Stimulated activated CD4-positive, alpha-beta T cell treated with anti-CD3 and anti-CD28 coated beads, Interleukin-1b, Interleukin-23, amount 100 ng/mL, for 24 hours (primary cell): ENCODE measurements at places on chromosomes 12 and 14.
A peak's percentile ranks its signal among the peaks of the same experiment; 100 is the strongest.

- DNase-seq = no peak
Measured at GRCh38 chr14:92551044-92551841, 37.7 kb downstream of the RIN3 start.

DNA sequence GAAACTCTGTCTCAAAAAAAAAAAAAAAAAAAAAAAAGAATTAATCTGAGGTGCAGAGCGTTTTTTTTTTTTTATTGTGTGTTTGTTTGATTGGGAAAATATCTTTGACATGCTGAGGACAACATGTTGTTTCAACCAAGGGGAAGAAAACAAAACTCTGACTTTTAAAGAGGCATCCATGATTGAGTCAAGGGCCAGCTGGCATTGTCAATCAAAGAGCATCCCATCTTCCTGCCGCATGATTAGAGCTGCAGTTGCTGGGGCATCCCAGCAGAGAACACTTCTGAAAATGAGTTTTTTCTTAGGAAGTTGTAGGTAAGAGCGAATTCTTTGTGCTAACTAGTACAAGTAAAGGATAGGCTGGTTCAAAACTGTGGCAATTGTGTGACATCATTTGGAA, 200.9 kb upstream of the DAAM1 start:
- no peak for DNase-seq

DNA sequence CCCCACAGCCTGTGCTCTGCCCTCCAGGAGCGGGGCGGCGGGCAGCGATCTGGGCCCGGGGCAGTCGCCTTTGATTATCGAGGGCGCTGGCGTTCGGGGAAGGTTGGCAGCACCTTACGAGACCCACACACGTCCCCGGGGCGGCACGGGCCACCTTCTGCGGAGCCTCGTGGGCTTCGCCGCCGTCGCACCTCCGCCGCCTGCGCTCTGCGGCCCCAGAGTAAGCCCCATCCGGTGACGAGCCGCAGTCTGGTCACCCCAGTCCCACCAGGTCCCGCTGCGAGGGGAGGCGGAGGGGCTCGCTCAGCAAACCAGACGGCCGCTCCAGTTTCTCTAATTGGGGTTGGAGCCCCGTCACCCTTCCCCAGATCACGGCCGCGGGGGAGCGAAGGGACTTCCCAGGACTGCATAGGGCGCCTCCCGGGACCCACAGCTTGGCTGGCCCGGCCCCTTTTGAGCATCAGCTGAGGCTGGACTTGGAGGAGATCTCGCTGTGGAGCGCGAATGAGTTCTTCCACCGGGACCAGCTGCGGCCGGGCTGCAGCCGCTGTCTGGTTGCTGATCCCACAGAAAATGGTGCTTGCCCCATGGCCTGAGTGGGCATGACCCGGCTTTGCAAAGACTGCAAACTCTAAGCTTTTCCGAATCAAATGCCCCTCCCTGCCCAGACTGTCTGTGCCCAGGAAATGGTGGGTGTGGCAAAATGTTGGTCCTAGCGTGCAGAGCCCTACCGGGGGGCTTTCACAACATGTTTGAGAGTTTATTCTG, 560 bp downstream of the LGALS3 start:
- DNase-seq = peak; percentile 20

DNA sequence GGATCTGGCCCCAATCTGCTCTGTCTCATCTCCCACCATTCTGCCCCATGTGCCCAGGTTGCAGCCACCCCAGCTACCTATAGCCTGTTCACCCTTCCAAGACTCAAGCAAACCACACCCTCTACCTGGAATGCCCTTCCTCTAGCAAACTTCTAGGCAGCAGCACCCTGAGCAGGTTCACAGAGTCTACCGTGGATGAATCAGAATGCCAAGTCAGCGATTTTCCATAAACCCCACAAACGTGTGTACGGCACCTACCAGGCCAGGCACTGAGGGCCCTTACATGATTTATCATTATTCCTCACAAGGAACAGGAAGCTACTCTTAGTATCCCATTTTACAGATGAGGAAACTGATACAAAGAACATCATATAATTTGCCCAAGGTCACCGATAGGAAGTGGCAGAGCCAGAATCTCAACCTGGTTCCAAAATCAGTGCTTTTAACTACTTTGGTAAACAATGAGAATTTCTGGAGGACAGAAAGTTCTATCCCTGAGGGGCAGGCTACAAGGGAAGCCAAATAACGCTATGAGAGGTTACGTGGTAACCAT, 28.0 kb upstream of the DHRS4 start:
- DNase-seq = no peak

DNA sequence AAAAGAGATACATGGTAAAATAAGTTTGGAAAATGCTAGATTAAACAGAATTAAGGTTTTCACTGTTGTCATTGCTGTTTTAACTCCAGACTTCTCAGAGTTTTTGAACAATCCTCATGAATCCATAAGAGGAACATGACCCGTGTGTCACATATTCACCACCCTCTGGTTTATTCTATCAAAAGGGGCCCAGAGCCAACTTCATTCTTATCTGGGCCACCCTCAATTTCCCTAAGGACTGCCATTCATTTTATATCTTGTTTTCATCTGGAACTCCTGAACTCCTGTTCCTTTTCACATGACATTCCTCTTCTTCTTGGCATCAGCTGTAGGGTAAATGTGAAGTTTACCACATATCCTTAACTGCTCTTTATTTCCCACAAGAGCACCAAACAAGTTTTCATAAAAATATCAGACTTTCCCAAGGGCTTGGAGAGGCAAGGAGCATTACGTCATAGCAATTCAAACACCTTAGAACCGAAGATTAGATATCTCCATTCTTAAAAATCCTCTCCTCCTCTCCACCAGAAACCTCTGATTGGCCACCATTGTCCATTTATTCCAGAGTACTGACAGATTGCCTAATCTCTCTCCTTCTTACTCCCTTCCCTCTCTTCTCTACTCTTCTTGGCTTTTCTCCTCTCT, 225.2 kb downstream of the SEC23A start:
- DNase-seq = no peak

DNA sequence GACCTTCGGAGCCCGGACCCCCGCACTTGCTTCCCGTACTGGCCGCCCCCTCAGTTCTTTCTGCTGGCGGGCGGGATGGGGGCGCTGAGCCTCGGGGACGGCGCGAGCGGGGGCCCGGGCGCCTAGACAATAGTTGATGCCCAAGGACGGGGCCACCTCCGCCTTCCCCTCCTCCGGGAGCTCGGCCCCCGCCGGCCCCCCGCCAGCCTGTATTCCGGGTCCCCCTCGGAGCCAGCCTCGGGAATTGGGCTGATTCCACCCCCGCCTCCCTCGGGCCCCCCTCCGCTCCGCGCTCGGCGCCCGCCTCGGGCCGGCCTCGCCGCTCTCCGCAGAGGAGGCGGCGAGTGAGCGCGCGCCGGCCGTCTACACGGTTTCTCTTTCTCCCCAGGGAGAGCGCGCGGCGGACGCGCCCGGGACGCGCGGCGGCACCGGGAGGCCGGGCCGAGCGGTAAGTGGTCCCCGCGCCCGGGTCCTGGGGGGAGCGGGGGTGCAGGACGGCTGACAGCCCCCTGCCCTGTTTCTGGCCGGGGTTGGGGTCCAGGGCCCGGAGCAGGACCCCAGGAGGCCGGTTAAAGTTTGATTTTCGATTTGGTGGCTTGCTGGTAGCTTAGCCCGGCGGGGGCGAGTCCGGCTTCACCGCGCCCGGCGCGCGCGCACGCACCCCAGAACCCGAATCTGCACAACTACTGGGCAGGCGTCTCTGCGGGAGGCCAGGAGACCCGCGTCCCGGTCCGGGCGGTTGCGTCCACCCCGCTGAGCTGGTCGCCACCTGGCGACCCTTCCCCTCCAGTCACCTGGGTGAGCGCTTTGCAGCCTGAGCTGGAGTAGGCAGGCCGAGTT, 413.7 kb downstream of the PCNX1 start:
- peak; percentile 34 for DNase-seq

DNA sequence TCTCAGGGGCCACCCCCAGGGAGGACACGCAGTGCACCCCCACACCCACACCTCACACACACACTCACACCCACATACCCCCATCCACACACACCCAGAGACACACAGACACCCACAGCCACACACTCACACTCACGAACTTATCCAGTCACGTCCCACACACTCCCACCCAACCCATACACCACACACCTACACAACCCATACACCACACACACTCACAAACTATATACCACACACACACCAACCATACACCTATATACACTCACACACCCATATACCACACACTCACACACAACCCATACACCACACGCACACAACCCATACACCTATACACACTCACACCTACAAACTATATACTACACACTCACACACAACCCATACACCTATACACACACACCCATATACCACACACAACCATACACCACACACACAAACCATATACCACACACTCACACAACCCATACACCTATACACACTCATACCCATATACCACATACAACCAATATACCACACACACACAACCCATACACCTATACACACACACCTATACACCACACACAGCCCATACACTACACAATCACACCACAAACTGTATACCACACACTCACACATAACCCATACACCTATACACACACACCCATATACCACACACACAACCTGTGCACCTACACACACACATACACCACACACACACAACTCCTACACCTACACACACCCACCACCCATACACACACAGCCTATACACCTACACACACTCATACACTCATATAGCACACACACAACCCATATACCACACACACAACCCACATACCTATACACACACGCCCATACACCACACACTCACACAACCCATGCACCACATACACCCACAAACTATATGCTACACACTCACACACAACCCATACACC, 42.7 kb downstream of the TMEM121 start:
- no peak for DNase-seq

DNA sequence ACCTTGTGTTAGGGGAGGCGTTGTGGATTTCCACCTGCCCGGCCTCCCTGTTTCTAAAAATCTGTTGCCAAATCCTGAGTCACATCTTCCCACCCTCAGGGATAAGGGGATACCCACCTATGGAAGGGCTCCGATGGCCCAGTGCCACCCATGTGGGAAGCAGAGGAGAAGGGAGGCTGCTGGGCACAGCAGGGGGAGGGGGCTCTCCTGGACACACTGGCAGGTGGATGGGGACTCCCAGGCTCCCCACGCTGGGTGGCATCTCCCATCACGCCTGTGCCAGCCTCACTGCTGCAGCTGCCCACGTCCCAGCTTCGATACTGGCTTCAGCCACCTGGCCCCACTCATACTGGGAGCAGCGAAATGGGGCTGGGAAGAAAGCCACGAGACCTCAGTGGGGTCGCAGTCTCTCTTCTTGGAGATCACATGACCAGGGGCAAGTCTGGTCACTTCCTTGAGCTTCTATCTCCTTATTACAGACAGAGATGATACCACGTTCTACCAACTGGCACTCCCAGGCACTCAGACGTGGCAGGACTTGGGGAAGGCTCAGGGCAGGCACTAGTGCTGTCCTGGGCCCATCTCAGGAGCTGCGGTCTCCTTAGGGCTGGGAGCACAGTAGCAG, 72.2 kb downstream of the PITPNM2 start:
- DNase-seq = no peak

DNA sequence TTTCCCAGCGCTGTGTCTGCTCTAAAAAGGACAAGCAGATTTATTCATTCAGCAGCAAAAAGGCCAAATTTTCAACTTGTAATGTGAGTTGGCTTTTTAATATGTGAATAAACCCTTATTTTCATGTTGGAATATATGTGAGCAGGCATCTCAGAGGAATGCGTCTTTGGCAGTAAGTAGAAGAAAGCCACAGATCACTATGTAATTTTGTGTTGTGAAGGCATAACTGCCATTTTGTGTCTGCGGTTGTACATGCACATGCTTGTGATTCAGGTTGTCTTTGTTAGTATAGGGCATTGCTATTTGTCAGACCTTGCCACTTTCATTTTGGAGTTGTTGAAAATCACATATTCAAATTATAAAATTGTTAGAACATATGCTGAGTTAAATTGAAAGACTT, 398.8 kb upstream of the RGS6 start:
- no peak for DNase-seq
